ENCODE measurements at places on chromosomes 16 and 17.
A peak's percentile ranks its signal among the peaks of the same experiment; 100 is the strongest.

DNA sequence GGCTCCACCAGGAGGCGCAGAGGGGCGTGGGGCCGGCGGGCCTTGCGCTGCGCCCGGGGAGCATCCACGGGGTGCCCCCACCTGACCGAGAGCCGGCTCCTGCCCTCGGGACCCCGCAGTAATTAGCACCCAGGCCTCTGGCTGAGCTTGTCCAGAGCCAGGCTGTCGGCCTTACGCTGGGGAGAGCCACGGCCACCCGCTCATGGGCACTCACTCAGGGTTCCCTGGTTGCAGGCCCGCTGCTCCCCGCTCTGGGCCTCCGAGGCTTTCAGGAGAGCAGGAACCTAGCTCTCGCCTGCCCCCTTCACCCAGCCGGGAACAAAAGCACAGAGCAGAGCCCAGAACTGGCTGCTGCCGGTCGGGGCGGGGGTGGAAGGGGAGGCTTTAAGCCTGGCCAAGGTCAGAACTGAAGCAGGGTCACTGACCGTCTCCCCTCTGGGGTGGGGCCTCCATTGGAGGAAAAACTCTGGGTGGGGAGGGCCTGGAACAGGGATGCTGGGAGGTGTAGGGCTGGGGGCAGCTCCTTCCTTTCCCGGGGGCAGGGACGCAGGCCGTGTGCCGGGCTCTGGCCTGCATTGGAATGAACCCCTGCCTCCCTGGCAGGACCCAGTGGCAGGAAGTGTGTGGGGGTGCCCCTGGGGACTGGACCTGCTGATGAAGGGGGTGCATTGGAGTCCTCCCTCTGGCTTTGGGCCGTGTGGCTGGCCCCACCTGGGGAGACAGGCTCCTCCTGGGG, 12.3 kb downstream of the GLIS2 start:
- peak; percentile 33 for DNase-seq

GRCh38 chr16:84065536-84066132, 23.0 kb upstream of the SLC38A8 start:
- DNase-seq = no peak

DNA sequence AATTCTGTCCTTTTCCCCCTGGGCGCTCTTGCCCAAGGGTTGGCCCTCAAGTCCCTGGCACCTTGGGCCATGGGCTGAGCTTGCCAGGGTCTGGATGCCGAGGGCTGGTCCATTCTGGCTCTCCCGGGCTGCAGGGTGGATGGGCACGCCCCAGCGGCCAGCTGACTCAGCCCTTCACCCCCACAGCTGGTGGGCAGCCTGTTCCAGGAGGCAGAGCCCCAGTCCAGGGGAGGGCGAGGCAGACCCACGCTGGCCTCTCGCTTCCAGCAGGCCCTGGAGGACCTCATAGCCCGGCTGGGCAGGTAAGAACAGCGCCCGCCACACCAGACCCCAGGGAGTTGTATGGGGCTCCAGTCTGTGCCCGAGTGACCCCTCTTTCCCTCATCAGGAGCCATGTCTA, 15.0 kb downstream of the MYO15B start:
- DNase-seq = no peak

DNA sequence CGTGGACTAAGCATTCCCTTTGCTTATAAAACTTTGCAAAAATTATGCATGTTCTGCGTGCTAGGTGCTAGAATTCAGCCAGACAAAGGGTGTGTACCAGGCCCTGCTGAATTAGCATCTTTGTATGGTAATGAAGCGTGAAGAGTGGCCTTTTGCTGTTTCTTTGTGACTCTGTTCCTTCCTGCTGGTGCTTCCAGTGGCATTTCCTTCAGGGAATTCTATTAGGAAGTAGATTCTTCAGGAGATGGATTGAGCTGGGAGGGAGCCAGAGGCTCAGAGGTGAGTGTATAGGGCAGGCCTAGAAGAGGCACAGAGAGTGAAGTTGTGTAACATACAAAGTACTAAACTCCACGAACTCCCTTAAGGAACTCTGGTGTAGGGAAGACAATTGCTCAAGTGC, 73.9 kb upstream of the ASIC2 start:
- no peak for DNase-seq

- no peak for DNase-seq
Measured at GRCh38 chr17:74474043-74474792, 7.8 kb downstream of the CD300A start.

Data from DMS79 (cell line).